Renal pelvis (tissue), 12 donors: ENCODE measurements at places on chromosomes 1 and 21. TPM values are rescaled to one million over a fixed set of nuclear protein-coding genes. Genes with fewer than 3 reads are reported as not detected.

The RPAP2 gene
- polyA plus RNA-seq: 26.6 TPM

The LDLRAD1 gene
- polyA plus RNA-seq: not detected

The CNIH3 gene
- polyA plus RNA-seq: 9.5 TPM

The MACO1 gene
- polyA plus RNA-seq: 24.3 TPM

The USP25 gene
- polyA plus RNA-seq: 47.8 TPM

- DNase-seq: no peak
Observed at GRCh38 chr21:41802684-41803083, 35.8 kb upstream of the RIPK4 start.

DNA sequence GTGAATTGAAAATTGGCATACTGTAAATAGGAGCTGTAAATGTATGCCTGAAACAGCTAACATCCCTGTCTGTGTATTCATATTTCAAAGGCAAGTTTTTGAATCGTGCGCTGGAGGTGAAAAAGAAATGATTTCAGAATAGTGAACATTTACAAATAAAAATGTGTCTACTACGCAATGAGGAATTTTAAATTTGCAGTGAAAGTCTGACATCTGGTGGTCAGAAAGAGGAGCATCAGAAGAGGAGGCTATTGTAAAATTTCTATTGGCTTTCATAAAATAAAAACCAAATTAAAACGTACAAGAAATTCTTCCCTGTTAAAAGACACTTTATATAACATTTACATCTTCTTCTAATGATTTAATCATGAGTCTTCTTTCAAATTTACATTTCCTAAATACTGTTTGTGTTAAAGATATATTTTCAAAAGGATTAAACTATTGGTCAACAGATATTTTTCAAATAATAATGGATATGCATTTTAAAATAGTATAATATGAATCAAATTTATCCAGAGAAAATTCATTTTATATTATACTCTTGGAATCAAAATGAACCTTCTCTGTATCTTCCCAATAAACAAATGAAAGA, 113.7 kb upstream of the RRP15 start:
- DNase-seq: no peak

DNA sequence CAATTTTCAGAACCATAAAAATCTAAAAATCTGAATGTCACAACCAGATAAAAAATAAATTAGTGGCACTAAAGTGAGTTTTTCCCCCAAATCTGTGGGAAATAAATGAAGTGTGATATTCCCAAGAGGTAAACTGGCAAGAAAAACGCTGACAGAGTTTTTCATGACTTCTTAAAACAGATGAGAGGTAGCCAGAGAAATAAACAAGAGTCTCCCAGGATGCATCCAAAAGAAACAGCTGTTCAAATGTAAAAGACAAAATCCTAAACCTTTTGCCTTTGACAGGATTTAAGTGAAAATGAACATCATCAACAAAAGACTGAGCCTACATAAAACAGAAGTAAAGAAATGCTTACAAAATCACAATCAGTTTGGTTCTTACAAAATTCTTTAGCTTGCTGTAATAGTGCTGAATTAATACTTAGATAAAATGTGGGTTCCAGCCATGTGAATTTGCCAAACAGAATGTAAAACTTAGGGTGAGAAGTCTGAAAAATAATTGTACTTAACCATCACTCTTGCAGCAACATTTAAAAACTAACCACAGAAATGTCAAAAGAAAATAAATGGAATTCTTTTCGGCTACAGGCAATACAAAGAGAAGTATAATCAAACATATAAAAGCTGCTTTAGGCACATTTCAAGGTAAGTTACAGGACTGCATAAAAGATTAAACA, 133.6 kb downstream of the EIF4G3 start:
- DNase-seq: no peak

DNA sequence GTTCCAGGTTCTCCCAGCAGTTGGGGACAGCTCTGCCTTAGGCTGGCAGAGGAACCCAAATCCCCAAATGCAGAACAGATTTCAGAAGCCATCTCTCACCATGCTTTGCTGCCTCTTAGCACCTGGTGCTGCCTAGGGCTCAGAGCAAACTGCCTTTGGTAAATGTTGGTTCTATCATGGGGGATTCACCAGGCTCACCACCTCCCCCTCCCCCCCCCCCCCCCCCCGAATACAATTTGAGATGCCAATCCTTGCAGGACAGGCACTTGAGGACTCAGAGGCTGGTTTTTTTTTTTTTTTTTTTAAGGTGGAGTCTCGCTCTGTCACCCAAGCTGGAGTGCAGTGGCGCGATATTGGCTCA, 447 bp upstream of the PAQR6 start:
- DNase-seq: no peak

DNA sequence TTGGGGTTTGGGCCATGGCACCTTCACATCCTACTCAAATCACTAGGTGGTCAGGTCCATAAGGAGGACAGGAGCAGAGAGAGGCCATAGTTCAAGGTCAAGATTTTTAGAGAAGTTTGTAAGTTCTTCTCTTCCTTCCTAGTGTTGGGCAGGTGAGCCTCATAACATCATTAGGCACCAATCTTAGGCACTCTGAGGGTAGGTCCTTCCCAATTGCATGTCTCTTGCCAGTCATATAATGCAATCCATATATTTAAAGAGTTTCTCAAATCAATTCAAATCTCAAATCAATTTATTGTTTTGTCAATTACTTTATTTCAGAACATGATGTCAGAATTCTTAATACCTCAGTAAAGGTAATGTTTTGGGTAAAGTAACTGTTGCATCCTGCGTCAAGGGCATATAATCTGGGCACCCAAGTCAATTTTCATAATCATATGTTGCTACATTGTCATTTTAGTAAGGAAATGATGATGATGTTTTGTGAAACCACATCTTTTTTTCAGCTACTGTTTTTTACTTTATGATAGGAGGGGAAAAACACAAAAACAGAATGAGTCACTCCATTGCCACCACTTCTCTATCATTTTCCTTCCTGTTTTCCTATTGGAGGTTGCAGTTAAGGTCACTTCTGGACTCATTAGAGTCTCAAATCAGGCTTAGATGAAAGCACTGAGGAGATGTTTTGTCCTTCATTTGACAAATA, 122.7 kb downstream of the UCHL5 start:
- DNase-seq: no peak

DNA sequence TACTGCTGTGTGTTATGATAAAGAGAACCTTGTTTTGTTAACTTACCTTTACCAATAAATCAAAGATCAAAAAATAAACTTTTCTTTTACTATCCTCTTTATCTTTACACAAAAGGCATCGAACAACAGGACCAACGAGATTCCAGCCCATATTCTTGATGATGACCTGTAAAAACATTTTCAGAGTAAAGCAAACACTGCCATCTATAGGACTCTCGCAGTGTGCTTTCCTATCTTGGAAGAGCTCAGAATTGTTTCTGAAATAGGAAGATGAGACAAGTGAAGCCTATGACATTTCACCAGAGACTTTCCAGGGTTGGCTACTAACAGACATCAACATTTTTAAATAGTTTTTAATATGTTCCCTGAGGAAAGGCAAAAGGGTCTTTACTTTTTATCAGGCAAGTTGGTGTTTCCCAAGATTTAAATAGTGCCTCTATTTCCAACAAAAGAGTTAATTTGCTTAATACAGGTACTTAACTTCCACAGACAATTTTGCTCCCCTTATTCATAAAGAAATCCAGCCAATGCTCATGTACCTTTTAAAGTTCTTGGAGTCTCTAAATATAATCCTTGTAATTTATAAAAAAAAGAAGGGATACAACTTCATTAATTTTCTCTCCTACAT, 7.3 kb downstream of the GLMN start:
- DNase-seq: peak; percentile 26

- DNase-seq: no peak
Observed at GRCh38 chr1:15412843-15413242, 3.2 kb downstream of the EFHD2 start.

GRCh38 chr1:173009597-173009996, 41.1 kb downstream of the TNFSF18 start:
- DNase-seq: no peak

DNA sequence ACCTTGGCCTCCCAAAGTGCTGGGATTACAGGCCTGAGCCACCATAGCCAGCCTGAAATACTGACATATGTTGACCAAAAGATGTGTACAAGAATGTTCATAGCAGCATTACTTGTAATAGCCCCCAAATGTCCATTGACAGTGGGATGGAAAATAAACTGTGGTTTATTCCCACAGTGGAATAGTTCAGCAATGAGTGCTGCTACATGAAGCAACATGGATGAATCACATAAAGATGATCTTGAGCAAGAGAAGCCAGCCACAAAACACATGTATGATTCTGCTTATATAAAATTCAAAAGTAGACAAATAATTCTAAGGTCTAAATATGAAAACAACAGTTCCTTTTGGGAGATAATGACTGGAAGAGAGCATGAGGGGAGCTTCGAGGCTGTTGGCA, 9.1 kb upstream of the CREG1 start:
- DNase-seq: no peak

DNA sequence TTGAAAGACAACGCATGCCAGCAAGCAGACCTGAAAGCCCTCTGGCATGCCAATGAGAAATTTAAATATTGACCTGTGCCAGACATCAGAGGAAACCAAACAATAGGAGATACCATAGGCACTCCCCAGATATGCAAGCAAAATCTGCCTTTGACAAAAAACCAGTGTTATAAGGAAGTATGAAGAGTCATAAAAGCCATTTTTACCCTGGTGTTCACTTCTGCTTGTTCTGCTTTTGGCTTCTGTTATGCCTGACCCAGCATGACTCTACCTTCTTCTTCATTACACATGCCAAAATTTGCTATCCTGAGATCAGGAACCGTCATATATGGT, 26.4 kb downstream of the NPHS2 start:
- no peak for DNase-seq

DNA sequence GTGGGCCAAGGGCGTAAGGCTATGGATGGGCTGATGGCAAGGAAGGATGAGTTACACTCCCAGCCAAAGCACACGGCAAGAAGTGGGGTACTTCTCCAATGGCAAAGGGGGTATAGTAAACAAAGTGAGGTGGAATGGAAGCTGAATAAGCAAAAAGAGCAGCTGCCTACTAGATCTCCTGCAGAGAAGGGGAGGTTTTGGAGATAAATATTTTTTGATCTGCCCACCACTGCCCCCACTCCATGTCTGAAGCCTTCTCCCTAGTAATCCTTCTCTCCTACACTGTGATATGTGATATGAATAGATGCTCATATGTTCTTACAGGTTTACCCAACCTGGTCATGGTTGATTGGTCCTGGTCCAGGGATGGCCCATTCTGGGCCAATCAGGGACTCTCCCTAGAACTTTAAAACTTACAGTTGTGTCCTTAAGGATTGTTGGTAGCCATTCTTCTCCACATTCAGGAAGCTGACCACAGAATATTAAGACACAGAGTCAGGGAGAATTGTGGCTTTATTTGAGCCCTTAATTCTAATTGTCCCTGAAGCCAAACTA, 436.8 kb downstream of the OMA1 start:
- no peak for DNase-seq

DNA sequence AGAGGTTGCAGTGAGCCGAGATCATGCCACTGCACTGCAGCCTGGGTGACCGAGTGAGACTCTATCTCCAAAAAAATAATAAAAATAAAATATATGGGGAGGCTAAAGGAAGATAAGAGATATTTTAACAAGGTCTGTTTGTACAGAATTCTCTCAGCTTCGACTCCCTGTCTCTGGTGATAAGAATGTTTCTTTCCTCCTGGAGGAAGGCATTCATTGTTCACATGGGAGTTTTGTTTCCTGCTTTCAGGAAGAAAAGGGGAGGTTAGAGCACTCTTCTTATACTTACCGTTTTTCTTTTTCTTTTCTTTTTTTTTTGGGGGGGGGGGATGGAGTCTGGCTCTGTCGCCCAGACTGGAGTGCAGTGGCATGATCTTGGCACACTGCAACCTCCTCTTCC, 2.0 kb upstream of the NAXE start:
- no peak for DNase-seq

DNA sequence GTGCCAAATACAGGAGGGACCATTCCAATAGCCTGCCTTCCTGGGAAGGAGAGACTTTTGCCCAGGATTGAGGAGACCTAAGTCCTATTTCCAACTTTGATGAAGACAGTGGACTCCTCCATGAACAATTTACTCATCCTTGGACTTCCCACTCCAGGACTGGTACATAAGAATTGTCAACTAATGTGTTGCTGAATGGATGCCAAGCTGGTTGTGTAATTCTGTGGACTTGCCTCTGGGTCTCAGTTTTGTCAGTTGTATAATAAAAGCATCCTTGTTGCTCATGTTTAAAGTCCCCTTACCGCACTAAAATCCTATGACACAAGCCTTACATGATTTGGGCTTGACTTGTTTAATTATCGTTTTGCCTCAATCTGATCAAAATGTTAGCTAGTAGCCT, 13.2 kb upstream of the ZP4 start:
- DNase-seq: no peak

- DNase-seq: no peak
Observed at GRCh38 chr1:27445177-27445936, 44.6 kb downstream of the WASF2 start.

GRCh38 chr1:156912861-156913808, 7.3 kb upstream of the LRRC71 start:
- DNase-seq: no peak

DNA sequence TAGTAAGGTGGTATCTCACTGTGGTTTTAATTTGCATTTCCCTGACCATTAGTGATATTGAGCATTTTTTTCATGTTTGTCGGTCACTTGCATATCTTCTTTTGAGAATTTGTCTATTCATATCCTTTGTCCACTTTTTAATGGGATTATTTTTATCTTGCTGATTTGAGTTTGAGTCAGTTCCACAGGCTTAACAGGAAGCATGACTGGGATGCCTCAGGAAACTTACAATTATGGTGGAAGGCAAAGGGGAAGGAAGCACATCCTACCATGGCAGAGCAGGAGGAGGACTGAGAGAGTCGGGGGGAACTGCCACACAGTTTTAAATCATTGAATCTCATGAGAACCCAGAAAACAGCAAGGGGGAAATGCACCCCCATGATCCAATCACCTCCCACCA, 51.1 kb downstream of the ODF2L start:
- no peak for DNase-seq

- no peak for DNase-seq
Observed at GRCh38 chr1:36913484-36914060, 120.7 kb downstream of the GRIK3 start.

- DNase-seq: no peak
Observed at GRCh38 chr1:196405839-196406238, 202.4 kb downstream of the KCNT2 start.

DNA sequence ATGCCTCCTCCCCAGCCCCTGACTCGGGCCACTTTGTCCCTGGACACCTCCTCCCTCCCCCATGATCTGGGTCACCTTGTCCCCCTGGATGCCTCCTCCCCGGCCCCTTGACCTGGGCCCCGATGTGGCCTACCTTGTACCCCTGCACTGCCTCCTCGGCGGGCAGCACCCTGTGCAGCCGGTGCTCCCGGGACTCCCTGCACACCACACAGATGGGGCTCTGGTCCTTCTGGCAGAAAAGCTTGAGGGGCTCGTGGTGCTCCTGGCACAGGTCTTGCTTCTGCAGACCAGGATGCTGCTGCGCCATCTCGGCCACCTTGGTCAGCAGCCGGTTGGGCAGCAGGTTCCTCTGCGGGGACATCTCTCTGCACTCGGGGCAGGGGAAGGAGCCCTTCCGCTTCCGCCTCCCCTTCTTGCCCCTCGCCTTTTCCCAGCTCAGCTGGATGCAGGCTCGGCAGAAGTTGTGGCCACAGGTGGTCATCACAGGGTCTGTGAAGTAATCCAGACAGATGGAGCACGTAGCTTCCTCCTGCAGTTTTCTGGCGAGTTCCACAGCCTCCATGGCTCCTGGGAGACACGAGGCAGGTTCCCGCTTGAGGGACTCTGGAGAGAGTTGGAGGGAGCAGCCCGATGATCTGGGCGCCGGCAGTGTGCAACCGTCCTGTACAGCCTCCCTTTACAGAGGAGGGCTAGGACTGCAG, 2.0 kb downstream of the TRIM17 start:
- DNase-seq: no peak
